ENCODE measurements at places on chromosomes 6 and 20.

GRCh38 chr6:149438855-149439254 is 38.8 kb downstream of the SUMO4 start:
- no peak for DNase-seq

- no peak for DNase-seq
Observed at GRCh38 chr20:24989162-24989561, 3.4 kb downstream of the APMAP start.

GRCh38 chr6:27806981-27807440 is 105.2 kb downstream of the OR2B2 start:
- DNase-seq: no peak

- no peak for DNase-seq
Observed at GRCh38 chr6:29465801-29466200, 8.8 kb downstream of the OR2H1 start.

DNA sequence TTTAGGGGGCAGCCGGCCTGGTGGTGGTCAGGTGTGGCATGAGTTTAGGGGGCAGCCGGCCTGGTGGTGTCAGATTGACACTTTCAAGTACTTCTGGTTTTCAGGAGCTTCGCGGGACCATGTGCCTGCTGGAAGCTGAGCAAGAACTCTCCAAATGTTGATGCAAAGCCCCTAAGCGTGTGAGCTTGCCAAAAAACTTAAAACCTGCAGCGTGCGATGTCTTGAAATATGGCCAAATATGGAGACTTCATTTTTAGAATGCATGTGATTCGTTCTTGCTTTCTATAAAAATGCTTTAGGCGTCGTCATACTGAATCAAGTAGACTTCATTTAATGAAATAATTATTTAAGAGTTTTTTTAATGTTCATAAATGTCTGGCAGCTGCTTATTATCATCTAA is 149.4 kb downstream of the SMOC2 start:
- no peak for DNase-seq

DNA sequence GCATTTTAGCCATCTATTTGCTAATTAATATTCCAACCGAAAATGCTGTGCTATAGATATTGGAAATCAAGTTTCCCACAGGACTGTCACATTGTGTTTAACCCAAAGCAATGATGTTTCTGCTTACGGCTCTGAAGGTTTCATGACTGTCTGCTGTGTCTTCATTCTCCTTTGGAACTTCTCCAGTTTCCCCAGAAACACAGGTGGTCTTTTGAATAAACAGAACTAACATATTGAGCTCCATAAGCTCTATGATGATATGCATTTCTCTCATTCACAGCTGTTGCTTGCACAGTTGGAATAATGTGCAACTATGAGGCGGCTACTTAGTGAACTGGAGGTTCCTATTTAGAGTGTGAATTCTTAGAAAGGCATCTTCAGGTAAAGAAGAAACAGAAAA is 266.0 kb upstream of the ID4 start:
- DNase-seq: no peak

DNA sequence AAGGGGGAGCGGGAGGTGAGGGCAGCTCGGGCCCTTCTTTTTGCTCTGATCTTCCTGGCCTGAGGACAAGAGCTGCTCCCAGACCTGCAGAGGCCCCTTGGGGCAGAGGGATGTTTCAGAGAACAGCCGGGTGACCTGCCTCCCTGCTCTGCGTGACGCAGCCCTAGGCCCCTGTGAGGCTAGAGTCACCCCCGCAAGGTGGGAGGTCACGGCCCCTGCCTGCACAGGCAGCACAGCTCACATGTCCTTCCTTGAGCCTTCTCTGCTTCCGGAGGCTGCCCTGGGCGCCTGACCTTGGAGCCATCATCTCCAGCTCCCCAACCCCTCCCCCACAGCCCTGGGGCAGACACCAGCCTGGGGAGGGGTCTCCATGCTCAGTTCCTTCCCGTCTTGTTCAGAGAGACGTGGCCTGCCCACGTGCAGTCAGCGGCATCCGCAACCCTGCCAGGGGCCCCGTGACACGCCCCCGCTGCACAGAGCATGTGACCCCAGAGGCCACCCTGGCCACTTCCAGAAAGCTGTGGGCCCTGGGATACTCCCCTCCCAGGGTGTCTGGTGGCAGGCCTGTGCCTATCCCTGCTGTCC is at the start of gene BIRC7:
TSS of gene BIRC7 (plus strand) at position 507 of the 585 bp plus-strand sequence. CDS start 192 bp downstream, outside the sequence.
- DNase-seq: no peak

GRCh38 chr20:44959638-44960102 is 527 bp downstream of the TOMM34 start:
- DNase-seq: peak; percentile 47

GRCh38 chr6:92757925-92758324 is 661.4 kb downstream of the EPHA7 start:
- DNase-seq: no peak

- DNase-seq: no peak
Observed at GRCh38 chr20:10067321-10067720, 32.5 kb downstream of the ANKEF1 start.
